ENCODE measurements at places on chromosomes 13 and 19.
A peak's percentile ranks its signal among the peaks of the same experiment; 100 is the strongest.

DNA sequence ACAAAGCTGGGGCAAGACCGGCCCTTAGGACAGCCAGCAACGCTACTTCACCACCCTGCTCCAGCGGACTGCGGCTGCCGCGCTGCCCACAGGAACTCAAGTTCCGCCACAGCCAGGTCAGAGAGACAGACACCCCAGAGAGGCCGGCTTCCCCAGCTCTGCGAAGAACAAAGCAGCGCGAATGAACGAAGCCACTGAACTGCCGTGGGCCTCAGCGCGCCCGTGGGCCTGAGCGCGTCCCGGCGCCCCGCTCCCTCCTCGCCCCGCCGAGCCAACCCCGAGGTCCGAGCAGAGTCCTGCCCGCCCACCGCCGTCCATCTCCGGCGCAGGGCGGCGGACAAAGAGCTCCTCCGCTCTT, 158.4 kb downstream of the RNF17 start:
- no peak for DNase-seq

DNA sequence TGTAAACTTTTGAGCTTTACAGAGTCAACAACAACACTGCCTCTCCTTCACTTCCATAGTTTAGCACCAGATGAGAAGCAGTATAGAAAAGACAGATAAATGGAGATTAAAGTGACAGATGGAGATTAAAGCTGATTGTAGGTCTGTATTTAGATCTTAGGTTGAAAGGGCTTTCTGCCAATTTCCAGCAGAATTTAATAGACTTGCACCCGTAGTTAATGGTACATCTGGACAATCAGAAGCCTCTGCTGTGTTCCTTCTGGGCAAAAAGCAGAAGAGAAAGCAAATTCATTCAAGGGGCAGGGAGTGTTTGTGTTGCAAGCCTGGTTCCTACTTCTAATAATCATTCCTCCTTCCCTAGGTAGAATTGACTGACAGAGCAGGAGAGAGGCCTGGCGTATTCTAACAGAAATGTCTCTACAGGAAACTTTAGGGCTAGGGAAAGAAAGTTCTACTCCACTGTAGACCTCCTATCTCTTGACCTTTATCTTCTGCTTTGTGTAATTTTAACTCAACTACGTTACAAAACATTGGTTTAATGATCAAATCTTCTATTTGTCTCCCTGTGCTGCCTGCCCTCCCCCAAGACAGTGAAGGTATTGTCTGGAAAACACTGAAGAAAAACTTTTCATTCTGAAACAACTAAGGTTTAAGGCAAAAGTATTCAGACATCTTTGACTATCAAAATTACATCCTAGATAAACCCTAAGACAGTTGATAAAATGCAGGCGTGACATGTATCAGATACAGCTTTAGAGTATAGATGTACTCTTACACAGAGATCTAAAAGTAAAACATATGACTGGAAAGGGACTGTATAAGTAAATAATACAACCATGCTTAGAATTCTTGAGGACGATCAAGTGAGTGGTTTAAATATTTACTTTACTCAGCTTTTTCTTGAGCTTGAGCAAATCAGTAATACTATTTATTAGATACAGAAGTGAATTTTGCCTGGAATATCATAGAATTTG, 44.4 kb downstream of the GPC6 start:
- no peak for DNase-seq

GRCh38 chr19:610801-611480, 21.3 kb downstream of the HCN2 start:
- peak; percentile 74 for DNase-seq

GRCh38 chr19:14818588-14818987, 16.4 kb downstream of the OR7A5 start:
- no peak for DNase-seq

- DNase-seq = no peak
Observed at GRCh38 chr19:17486545-17487240, 16.4 kb downstream of the SLC27A1 start.

GRCh38 chr19:55208880-55209692, at the start of gene PTPRH:
Gene PTPRH, minus strand, starts transcription at chr19:55209501. Its CDS starts 68 bp downstream, at chr19:55209433.
- no peak for DNase-seq

GRCh38 chr13:37290716-37291505, 185.4 kb upstream of the CSNK1A1L start:
- no peak for DNase-seq

DNA sequence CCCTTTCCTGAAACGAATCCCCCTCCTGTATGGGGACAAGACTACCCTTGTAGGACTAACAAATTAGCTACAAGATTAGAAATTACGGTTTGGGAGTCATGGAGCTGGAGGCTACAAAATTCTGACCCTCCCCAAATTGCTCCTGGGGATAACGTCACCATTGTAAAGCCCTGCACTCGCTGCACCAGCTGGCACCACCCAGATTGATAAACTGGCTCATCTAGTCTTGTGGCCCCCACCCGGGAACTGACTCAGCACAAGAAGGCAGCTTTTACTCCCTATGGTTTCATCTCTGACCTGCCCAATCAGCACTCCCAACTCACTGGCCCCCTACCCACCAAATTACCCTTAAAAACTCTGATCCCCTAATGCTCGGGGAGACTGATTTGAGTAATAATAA, 150.6 kb upstream of the TSC22D1 start:
- DNase-seq = no peak

- no peak for DNase-seq
Observed at GRCh38 chr13:59266478-59267063, 897.2 kb downstream of the DIAPH3 start.

DNA sequence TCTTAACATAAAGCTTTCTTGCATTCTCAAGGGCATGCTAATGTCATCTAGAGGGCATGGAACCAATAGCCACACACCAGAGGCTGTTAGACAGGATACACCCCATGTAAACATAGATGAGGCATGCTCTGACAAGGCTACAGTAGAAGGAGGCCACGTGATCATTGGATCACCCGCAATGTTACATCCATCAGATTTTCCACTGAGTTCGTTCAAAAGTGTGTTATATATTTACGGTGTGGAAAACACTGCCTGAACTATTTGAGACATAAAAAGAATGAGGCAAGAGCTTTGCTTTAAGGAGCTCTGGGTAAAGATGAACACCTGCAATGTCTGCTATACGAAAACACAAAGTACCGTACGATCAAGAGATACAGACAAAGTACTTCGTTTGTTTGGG, 817.5 kb upstream of the SLC10A2 start:
- DNase-seq = no peak

DNA sequence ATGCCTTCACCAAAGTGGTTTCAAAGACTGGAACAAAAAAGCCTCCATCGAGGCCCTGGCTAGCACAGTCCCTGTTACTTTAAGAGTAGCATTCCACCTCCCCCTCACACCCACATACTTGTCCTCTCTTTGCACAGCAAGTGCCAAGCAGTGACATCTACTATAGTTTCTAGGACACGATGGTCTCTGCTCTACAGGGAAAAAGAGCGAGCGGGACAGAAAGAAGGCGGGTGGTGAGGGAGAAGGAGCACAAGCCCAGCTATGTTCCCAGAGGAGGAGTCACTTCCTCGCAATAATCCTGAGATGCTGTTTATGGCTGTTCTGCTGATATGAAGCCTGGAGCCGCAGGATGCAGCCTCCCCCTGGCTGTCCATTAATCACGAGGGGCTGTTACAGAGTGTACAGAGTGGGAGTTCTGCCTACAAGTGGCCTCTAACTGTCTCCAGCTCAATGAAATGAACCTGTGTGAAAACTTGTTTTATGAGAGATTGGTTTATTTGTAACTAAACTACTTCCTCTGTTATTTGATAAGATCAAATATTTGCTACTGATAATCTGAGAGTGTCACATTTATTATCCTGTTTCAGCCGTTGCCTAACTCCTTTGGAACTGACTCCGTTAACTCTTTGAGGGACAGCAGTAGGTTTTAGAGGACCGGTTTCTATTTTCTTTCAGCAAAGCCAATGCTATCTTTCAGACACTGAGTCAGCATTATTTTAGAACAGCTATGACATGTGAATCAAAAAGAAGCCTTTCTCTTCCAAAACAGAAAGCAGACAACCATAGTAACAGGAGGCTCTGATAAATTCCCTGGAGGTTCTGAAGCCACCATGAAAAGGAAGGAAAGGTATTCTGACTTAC, 208.0 kb downstream of the SPRY2 start:
- no peak for DNase-seq

Measured in GM12892 (cell line).